ENCODE measurements at places on chromosomes 3 and 15. TPM values are rescaled to one million over a fixed set of nuclear protein-coding genes. Genes with fewer than 3 reads are reported as not detected.

- DNase-seq = no peak
These were observed 437.7 kb downstream of the RAP2B start for GRCh38 chr3:153599685-153600084.

IL17RB gene
- polyA plus RNA-seq = 13.4 TPM

RETNLB gene
- polyA plus RNA-seq = not detected

ZSCAN2 gene
- polyA plus RNA-seq = 28.7 TPM

DNA sequence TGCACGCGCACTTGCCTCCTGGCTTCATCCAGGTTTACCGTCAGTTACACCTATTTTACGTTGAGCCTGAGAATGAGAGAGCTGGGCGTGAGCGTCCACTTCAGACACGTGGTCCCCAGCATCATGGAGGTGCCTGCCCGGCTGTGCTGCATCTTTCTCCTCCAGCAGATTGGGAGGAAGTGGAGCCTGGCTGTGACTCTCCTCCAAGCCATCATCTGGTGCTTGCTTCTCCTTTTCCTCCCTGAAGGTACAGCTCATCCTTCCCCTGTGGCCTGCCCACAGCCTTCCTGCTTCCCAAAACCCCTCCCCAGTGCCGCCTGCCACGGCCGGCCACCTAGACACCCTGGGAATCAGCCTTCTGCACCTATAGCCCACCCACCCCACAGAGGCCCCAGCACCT, 31.6 kb downstream of the SLC22A14 start:
- no peak for DNase-seq

PIF1 gene
- 9.1 TPM for polyA plus RNA-seq

DNA sequence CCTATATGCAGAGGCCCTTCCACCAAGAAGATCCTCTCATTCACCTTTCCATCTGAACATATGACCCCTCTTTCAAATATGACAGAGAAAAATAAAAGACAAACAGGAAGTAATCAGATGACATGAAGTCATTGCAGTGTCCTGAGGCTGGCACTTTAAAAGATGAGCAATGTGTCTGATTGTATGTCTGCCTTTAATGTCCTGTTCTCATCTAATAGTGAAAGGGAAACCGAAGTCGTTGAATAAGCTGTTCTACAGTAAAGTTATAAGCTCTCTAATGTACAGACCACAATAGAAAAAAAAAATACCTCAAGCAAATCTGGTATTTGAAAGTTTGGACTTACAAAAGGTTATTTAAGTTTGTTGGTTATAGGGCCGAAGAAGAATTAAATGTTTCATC, 243.0 kb downstream of the CLSTN2 start:
- DNase-seq = no peak

ANKRD63 gene
- polyA plus RNA-seq = not detected

TF gene
- 8.0 TPM for polyA plus RNA-seq

DNA sequence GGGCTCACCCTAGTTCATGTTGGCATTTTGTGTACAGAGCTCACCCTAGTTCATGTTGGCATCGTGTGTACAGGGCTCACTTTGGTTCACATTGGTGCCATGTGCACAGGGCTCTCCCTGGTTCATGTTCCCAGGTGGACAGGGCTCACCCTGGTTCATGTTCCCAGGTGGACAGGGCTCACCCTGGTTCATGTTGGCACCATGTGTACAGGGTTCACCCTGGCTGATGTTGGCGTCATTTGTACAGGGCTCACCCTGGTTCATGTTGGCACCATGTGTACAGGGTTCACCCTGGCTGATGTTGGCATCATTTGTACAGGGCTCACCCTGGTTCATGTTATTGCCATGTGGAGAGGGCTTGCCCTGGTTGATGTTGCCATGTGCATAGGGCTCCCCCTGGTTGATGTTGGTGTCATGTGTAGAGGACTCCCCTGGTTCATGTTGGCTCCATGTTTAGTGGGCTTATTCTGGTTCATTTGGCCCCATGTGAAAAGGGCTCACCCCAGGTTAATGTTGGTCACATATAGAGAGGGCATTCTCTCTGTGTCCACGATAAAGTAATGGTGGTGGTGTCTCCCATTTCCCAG, 31.7 kb upstream of the NR2C2 start:
- DNase-seq = no peak

GRCh38 chr15:50813089-50813488, 47.6 kb upstream of the SPPL2A start:
- no peak for DNase-seq

DNA sequence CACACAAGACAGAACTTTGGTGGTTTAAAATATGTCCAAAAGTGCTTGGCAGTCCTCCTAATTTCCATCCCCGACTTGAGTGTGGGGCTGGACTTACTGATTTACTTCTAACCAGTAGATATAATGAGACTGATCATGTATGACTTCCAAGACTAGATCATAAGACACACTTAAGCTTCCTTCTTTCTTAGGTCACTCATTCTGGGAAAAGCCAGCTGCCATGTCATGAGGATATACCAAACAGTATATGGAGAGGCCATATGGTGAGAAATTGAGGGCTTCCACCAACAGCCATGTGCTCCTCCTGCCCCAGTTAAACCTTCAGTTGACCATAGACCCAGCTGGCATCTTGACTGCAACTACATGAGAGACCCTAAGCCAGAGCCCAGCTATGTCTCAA, 282.8 kb upstream of the PROK2 start:
- no peak for DNase-seq

GRCh38 chr15:43441316-43441715, 51.6 kb downstream of the TP53BP1 start:
- DNase-seq = no peak

DNA sequence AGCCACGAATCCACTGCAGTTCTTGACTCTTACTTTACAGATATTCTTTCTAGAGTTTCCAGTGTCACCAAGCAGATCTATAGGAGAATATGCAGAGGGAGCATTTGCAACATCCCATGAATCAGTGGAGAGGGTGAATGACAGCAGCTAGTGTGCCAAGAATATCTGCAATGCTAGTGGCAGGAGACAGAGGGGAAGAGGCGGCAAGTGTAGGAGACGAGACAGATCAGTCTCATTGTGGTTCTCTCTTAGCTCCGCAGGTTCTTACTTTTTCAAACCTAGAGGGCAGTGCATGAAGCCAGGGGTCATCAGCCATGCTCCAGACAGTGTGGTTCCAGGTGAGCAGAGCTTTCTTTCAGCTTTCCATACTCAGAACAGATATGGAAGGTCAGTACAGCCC, 744 bp downstream of the ZNF619 start:
- no peak for DNase-seq

DNA sequence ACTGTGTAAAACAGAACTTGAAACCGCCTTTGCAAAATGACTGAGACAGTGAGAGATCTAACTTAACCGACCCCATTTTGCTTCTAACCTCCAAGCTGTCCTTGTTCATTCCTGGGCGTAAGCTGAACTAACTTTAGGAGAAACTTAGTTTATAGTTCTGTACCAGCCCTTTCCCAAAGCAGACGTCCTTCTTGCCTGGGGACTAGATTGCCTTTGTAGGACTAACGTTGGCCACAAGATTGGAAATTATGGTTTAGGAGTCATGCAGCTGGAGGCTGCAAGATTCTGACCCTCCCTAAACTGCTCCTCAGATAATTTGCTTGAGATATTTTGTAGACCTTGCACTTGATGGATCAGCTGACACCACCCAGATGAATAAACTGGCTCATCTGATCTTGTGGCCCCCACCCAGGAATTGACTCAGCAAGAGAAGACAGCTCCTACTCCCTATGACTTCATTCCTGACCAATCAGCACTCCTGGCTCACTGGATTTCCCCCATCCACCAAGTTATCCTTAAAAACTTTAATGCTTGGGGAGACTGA, 219.9 kb upstream of the PROK2 start:
- no peak for DNase-seq

GRCh38 chr15:80815106-80815505, 35.9 kb downstream of the CEMIP start:
- DNase-seq = no peak

DNA sequence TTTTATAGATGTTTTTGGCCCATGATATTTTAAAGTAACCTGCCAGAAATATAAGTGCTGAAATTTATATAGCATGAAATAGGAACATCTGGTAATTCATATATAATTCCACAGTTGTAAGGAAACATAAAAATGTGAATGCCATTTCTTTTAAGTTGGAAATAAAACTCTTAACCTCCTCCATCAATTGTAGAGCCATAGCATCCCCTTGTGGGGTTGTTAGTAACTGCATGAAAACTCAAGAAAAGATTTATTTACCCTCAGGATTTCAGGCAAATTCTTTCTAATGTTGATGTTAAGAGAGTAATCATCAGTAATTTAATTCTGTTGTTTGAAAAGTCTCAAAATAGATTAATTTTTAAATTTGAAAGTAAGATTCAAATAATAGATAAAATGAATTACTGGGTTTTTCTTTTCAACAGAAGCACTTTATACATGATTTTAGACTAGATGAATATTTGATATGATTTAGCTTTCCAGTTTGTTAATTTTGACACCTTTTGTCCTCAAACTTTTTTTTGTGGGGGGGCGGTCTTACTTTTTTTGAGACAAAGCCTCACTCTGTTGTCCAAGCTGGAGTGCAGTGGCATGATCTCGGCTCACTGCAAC, 74.7 kb downstream of the RASA2 start:
- peak; percentile 39 for DNase-seq

DNA sequence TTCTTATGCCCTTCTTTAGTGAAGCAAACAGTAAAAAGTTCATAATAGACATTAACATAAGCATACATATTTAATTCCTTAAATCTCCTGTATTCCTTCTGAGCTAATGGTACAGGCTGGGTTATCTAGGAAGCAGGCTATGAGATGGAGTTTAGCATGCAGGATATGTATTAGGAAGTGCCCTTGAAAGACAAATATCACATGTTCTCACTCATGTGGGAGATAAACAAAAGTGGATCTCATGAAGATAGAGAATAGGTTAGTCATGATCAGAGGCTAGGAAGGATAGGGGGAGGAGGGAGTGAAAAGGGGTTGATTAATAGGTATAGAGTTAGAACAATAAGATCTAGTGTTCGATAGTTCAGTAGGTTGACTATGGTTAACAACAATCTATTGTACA, 105.4 kb downstream of the CLASP2 start:
- DNase-seq = no peak

GRCh38 chr3:178109691-178110090, 426.5 kb upstream of the KCNMB2 start:
- DNase-seq = no peak

GRCh38 chr15:82640672-82641071, 6.5 kb downstream of the CPEB1 start:
- DNase-seq = no peak

TRAIP gene
- 8.6 TPM for polyA plus RNA-seq

GRCh38 chr3:81502236-81502635, 259.2 kb downstream of the GBE1 start:
- no peak for DNase-seq

- no peak for DNase-seq
These were observed 20.9 kb downstream of the SLC24A1 start for GRCh38 chr15:65642594-65642993.

RTP3 gene
- polyA plus RNA-seq = not detected

DNA sequence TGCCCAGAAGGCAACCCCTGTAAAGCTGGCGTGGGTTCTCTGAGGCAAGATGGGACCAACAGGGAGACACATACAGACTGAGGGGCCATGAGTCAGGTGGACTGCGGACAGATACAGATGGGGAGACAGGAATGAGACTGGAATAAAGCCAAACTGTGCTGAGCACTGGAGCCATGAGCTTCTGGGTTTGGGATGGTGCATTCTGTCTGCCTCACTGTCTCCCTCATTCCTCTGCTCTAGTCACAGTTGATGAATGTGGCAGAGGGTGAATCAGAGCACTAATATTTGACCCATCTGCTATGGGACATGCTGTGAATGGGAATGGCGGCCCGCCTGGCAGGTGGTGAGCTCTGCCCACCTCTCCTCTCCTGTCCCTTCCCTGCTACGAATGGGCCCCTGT, 262.9 kb downstream of the EPHB1 start:
- no peak for DNase-seq

CD200 gene
- 41.5 TPM for polyA plus RNA-seq

DNA sequence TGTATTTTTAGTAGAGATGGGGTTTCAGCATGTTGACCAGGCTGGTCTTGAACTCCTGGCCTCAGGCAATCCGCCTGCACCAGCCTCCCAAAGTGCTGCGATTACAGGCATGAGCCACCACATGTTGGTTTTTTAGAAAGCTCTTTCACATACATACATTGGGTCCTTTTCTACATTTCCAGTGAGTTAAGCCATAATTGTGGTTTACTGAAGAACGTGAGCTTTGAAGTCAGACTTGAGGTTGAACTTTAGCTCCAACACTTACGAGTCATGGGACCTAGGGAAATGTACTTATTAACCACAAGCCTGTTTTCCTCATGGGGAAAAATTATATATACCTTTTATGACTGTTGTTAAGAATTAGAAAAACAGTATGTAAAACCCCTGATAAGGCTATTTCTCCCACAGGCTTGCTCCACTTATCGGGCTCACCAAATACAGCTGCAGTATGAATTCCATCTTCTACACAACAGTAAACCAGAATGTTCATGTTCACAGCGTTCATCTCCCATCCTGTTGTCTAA, 39.0 kb downstream of the GPR160 start:
- DNase-seq = no peak

DNA sequence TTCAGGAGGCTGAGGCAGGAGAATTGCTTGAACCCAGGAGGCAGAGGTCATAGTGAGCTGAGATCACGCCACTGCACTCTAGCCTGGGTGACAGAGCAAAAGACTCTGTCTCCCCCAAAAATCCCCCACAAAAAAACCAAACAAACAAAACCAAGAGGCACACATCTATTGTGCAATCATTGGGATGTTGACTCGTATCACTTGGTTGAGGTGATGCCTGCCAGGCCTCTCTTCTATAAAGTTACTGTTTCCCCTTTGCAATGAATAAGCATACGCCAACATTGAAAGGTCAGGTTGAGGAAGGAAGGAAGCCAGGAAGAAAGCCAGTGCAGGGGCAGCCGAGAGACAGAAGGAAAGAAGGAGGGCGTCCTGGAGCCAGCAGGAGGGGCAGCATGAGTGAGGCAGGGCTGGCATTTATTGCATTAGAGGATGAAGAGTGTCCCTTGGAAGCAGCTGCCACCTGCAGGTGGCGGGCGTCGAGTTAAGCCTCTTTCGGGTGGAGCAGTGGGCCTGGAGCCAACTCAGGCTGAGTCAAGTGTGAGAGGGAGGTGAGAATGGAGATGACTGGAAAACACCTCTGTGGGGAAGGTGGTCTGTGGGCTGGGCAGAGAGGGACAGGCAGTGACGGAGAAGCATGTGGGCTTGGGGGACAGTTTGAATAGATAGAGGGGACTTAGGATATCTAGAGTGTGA, 8.3 kb upstream of the CSPG4 start:
- no peak for DNase-seq

DNA sequence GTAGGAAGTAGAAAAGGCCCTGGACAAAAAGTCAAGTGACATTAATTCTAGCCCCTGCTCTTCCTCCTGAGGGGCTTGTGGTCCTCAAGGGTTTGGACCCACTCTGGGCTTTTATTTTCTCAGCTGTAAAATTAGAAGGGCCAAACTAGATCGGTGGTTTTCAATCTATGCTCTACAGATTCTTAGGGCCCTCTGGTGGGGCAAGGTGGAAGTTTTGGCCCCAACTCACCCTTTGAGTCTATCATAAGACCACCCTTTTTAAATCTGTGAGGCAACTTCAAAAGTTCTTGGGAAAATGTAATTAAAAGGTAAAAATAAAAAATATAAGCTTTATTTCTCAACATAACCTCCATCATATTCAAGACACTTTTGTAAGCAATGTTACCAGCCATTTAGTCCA, 25.6 kb upstream of the CFAP161 start:
- DNase-seq = no peak

GNAT1 gene
- polyA plus RNA-seq = 0.03 TPM
